Activated CD8-positive, alpha-beta memory T cell treated with anti-CD3 and anti-CD28 coated beads, Interleukin-2, amount 10 ng/mL, durations not matched to agents 7 days and 5 days (primary cell): ENCODE measurements at places on chromosomes 12 and 14. TPM values are rescaled to one million over a fixed set of nuclear protein-coding genes. Genes with fewer than 3 reads are reported as not detected.

DNA sequence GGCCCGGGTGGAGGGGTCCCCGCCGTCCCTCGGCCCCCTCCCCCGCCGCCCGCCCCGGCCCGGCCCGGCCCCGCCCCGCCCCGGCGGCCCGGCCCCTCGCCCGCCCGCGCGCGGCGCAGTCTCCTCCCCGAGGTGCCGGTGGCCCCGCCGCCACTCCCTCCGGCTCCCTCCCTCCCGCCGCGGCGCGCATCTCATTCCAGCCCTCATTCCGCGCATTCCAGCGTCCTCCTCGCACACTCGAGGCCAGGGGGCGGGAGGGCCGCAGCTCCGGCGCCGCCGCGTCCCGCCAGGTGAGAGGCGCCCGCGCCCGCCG, at the start of gene TEAD4:
Gene TEAD4, plus strand, starts transcription at position 206 of the 313 bp plus-strand sequence.
- no peak for DNase-seq

DNA sequence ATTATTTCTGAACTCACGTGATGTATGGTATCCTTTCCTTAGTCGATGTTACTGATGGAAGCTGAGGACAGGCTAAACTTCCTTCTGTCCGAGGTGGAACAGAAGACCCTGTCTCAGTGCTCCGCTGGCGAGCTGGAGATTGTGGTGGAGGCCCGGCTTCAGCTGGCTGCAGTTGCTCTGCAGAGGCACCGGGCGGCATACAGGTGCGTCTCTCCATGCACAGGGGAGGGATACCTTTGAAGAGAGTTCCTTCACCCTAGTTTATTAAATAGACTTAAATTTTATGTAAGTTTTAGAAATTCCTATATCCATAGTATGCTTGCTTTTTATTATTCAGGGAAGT, 186.7 kb upstream of the NEDD1 start:
- DNase-seq, result peak; percentile 50

GRCh38 chr12:68200854-68201253, 24.8 kb downstream of the IL26 start:
- DNase-seq, result no peak

DNA sequence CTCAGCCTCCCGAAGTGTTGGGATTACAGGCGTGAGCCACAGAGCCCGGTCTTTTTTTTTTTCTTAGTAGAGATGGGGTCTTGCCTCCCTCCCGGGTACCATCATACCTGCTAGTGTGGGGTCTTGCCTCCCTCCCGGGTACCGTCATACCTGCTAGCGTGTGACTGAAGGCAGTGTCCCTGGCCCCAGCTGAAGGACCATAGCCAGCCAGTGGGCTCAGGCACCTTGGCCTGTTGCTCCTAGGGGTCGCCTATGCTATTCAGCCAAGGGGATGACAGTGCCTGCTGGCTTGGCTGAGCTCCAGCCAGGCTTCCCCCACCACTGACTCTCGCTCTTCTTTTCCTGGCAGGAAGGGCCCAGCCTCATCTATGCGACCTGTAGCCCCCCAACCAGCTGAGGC, 10.5 kb upstream of the BLTP3B start:
- no peak for DNase-seq

DNA sequence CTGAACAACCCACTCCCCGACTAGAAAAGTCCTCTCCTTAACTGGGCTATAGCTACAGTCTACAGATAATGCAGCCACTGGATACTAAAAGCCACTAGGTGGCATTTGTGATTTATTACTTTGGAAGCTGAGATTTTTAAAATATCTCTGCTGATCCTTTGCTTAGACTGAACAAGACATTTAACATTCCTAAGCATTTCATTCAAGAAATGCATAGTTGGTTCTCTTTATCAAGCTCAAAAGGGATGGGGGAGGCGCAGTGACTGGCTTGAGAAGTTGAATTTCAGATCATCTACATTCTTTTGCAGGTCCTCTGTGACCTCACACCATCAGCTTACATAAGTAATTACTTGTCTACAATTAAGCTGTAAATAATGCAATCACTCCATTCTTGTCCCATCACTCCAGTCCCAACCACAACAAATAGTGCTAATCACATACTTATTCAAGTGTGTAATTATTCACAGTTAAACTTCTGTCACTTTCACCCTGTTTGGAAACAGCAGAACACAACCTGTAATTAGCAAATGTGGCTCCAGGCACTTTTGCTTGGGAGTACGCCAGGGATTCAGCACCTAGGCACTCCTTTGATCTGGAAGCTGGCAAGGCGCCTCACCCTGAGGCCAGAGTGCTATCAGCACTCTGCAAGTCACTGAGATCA, 203.6 kb downstream of the NOVA1 start:
- no peak for DNase-seq

GRCh38 chr12:85559536-85559935, 276.7 kb downstream of the RASSF9 start:
- DNase-seq, result no peak

GRCh38 chr12:8562310-8562709, 21.6 kb upstream of the CLEC4E start:
- DNase-seq, result no peak

DIP2B gene
- 14.8 TPM for total RNA-seq

SLC25A3 gene
- total RNA-seq, result 360 TPM

DPY19L2 gene
- total RNA-seq, result 6.0 TPM

ARHGEF25 gene
- total RNA-seq, result 0.84 TPM

SIX4 gene
- total RNA-seq, result 3.9 TPM
